ENCODE measurements at places on chromosomes 6 and 20.
A peak's percentile ranks its signal among the peaks of the same experiment; 100 is the strongest.

GRCh38 chr20:11457488-11457887 lies 460.2 kb upstream of the BTBD3 start:
- DNase-seq, result no peak

- DNase-seq, result no peak
Observed at GRCh38 chr6:67411036-67411435, 1224.0 kb upstream of the ADGRB3 start.

- DNase-seq, result no peak
Observed at GRCh38 chr20:5220321-5221060, 93.7 kb downstream of the CDS2 start.

DNA sequence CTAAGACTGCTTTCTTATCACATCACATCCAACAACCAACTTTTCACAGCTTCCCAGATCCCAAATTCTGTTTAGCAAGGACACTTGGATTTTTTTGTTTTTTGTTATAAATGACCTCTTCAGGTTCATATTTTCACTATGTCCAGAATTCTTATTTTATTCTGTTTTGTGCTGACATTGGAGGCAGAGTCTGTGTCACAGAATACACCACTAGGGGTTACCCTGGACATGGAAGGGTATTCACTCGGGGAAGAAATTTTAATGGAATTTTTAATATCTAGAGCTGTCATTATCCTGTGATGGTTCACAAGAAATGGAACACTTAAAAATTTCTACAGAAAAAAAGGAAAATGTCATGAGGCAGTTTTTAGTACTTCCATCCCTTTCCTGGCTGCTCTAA lies 12.0 kb upstream of the SLC2A12 start:
- DNase-seq, result no peak

DNA sequence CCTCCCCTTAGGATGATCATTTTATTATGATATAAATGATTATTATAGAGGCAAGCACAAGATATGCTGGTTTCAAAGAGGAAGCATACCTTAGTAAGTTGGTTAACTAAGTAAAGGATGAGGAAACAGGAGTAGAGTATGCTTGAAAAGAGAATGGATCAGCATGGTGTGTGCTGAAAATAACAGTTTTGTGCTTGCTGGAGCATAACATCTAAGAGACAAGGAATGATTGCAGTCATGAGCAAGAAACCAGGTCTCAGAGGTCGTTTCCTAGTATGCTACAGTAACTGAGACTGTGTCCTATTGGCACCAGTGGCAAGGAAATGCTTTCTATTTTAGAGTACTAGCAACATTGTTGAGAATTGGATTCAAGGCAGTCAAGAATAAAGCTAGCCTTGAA lies 34.1 kb downstream of the CDC40 start:
- DNase-seq, result no peak

- no peak for DNase-seq
Observed at GRCh38 chr6:99611148-99611547, 4.5 kb downstream of the PRDM13 start.

GRCh38 chr20:20783450-20783849 lies 71.0 kb upstream of the RALGAPA2 start:
- no peak for DNase-seq

DNA sequence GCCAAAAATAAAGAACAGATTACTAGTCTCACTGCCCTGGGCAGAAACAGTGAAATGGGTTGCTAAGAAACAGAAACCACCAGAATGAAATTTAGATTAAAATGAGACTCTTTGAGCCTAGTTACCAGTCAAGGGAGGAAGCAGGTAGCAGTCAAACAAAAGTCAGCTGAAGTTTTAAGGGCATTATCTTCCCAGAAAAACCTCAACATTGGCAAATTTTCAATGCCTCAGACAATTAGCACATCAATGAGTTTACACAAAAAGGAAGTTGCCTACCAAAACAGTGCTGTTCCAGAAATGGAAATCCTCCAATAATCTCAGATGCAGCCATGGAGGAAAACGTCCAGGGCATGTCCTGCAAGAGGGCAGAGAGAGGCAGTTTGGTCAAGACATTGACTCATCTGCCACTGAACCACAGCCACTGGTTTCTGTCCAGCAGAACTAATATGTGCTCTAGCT lies 399.7 kb upstream of the ADGRB3 start:
- DNase-seq, result no peak

DNA sequence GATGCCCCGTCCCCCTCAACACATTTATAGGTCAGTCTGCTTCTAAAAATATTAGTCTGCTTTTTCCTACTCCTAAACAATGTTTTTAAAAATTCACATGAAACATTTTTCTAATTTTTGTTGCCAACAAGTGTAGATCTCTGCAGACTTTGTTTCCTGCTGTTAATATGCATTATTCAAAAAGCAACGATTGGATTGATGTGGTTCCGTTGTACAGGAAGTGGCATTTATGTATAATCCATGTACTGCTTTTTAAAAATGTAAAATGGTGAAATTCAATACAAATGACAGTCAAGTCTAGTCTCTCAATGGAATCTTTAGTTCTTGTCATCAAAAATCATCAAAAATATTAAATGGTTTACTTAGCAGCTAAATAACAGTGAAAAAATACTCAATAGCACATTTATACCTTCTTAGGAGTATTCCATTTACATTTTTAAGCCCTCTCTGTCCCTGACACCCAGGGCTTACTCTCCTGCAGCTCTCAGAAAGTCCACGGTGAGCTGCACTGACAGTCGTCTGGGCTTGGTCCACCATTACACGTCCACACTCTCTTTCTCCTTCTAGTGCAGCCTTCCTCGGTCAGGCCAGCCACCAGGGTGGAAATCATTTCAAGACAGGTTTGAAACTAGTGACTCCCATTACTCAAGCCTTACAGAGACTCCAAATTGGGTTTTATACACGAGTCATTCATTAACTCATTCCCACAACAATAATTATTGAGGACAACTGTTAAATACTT lies 211.5 kb downstream of the TMEM200A start:
- no peak for DNase-seq

DNA sequence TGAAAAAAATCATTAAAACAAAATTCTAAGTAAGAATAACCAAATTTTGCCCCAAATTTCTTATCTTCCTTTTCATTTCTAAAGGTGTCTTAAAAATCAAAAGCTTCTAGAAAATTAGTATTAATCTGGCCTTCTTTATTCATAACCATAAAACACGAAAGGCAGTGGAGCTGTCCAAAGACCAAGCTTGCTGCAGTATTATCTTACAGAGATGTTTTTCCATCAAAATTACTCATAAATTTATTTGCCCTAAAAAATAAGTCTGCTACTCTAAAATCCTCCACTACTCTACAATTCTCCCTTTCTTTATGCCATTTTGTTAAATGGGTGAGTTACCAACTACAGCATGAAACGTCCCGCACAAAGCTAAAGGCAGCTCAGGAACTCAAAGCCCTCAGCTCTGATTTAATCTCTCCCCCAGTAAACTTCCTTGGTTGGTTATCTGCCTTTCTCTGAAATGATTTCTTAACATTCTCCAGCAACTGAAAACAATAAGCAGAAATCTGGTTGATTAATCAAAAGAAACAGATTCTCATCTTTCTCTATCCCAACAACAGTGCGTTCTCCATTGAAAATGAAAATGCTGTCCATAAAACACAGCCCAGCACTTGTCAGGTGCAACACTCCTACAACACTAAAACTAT lies 2.1 kb downstream of the USP49 start:
- DNase-seq, result no peak

DNA sequence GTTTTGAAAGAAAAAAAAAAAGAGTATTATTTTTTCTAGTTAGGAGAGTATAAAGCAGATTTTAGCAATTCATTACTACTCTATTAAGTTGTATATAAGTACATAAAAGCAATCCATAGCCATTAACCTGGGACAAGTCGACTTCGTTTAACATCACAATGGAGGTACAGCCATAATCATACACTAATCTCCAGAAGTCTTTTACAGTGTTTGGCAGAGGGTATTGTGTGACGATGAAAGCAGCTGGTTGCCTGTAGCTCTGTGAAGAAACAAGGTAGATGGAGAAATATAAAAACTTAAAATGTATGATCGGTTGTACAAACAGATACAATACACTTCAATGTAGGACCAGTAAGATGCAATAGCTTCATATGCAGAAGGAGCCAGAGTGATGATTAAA lies 75.9 kb upstream of the THEMIS start:
- no peak for DNase-seq

DNA sequence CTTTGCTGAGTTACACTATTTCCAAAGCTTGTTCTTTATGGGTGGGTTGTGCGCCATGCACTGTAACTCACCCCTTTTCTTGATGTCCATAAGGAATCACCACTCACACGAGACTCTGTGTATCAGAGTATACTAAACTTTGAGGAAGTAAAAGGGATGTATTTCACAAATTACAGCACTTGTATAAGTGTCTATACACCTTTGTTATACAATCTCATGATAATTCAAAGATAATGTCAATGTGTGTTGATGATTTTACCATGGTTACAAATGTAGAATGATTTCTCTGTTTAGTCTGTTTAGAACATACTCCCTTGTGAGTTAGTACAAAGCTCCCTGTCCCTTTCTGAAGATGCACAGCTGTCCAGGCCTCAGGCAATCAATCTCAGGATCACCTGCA lies 922.2 kb upstream of the MAP3K7 start:
- DNase-seq, result no peak

GRCh38 chr20:41017448-41018042 lies 11.1 kb upstream of the TOP1 start:
- no peak for DNase-seq

- peak; percentile 52 for DNase-seq
Observed at GRCh38 chr20:62156592-62157386, 13.2 kb downstream of the SS18L1 start.

DNA sequence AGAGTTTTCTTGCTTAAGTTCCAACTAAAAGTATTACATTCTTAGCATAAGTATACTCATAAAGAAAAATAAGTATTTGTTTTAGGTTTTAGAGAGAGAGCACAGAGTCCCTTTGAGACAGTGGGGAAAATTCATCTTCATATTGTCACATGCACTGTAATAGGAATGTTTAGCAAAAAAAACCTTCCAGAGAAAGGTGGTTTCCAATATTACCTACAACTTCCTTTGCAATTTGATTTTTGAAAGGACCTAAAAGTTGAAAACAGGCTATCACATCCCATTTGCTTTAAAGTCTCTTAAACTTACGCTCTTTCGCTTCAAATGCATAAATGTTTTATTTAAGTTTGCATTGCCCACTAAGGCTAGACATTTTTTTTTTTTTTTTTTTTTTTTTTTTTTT lies 86.4 kb downstream of the OPRM1 start:
- no peak for DNase-seq

DNA sequence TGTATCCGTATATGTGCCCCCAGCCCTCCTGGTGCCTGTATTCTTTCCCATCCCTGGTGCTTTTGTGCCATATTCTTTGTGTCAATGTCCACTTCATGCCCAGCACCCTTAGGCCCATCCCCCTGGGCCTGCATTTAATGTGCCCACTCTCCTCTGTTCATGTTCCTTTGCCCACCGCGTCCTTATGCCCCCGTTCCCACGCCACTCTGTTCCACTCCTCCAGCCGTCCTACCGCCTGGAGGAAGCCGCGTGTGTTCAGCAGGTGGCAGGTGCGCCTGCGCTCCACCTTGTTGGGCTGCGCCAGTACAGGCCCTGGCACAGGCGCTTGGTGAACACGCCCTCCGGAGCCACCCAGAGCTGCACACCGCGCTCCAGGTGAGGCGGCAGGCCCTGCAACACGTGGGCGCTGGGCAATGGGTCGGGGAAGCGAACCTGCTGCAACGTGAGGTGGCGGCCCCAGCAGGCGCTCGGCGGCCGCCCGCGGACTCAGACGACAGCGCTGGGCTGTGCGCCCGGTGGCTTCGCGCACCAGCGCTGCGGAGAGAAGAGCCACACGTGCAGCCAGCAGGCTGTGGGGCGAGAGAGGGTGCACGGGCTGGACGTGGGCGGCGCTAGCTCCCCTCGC lies 4.0 kb upstream of the FOXS1 start:
- DNase-seq, result no peak

DNA sequence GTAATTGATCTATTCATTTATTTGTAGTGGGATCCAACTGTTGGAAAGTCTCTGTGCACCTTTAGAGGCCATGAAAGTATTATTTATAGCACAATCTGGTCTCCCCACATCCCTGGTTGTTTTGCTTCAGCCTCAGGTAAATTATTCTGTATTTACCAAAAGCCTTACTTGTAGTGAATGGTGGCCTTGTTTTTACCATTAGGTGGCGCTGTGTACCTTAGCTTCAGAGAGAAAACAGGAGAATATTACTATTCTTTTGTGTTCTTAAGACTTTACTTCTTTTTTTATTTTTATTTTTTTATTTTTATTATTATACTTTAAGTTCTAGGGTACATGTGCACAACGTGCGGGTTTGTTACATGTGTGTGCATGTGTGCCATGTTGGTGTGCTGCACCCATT lies 23.7 kb downstream of the PEX7 start:
- no peak for DNase-seq

- DNase-seq, result no peak
Observed at GRCh38 chr6:15501826-15502445, 160.9 kb downstream of the DTNBP1 start.

- no peak for DNase-seq
Observed at GRCh38 chr20:62364911-62365736, 2.0 kb downstream of the LAMA5 start.

GRCh38 chr6:8844968-8845367 lies 409.6 kb upstream of the SLC35B3 start:
- DNase-seq, result no peak

- DNase-seq, result no peak
Observed at GRCh38 chr20:12640251-12640650, 368.5 kb upstream of the SPTLC3 start.

- no peak for DNase-seq
Observed at GRCh38 chr6:11824986-11825385, 46.4 kb upstream of the ADTRP start.

- no peak for DNase-seq
Observed at GRCh38 chr20:47319517-47320252, 36.8 kb downstream of the ZMYND8 start.

GRCh38 chr6:91694016-91694654 lies 1107.3 kb upstream of the MAP3K7 start:
- DNase-seq, result no peak

DNA sequence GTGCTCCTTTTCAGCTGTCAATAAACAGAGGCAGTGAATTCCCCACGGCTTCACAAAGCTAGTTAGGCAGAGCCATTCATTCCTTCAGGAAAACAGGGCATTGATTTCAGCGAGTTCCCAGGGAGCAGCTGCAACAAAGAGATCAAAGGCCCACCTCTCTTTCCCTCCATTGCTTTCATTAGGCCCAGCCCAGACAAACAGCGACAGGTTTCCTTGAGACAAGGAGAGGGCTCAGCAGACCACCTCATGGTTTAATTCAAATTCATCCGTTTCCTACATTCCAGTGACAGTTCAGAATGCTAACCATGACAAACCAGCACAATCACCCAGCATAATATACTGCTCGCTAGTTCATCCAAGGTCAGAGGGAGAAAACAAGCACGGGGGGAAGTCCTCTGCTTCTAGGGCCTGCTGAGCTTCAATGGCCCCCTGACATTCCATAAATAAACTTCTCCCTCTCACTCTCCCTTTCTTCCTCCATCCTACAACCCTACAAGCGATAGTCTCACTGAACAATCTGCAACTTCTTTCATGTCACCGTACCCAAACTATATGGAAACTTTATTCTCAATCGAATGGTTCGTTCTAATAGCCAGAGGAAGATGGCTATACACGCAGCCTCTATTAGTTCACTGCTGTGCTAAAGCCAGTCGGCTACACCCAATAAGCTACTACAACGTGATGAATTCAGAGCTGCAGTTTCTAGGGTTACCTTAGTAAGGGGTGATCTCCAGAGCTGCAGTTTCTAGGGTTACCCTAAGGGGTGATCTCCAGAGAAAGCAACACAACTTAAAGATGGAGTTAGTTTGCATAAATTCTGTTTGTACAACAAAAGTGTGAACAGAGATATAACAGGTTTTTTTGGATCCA lies 34.7 kb downstream of the PLAGL1 start:
- no peak for DNase-seq

- no peak for DNase-seq
Observed at GRCh38 chr6:153000243-153000642, 2.3 kb downstream of the MTRF1L start.
